ENCODE measurements at places on chromosomes 6 and 20.

GRCh38 chr6:38131527-38131965, 312.0 kb downstream of the ZFAND3 start:
- DNase-seq, result no peak

- DNase-seq, result no peak
These were observed 203.8 kb upstream of the MAP3K7 start for GRCh38 chr6:90790696-90791095.

GRCh38 chr6:114987281-114987680, 644.5 kb upstream of the HS3ST5 start:
- no peak for DNase-seq

- peak; percentile 66 for DNase-seq
These were observed 258.7 kb downstream of the LRFN2 start for GRCh38 chr6:40328386-40328985.

DNA sequence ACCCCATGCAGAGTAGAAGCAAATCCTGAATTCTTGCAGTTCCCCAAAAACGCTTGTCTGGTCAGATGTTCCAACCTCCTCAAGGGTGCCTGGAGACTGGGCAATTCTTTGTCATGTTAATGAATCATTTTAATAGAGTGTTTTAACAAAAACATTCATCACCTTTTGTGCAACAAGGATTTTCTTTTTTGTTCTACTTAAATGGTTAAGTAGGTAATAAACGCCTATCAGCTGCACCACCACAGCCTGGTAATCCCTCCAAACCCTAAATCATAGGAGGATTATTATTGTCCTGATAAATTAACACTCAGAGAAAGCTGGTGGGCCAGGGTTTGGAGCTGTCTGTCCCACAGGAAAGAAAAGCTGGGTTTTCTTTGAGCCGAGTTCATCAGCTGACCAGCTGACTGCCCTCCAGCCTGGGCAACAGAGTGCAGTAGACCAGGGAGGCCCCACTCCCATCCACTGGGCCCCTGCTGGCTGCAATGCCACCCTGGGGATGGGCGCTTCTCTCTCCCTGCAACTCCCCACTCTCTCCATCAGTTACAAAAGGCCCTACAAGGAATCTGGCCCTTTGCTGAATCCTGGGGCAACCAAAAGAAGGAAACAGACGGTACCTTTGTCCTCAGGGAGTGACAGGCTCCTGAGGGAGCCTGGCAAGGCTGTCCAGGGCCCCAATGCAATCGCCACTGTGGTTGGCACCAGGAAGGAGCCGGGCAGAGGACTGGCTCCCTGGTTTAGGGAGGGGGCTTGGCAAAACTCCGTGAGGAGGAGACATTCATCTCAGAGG, 23.1 kb upstream of the BMP7 start:
- DNase-seq, result no peak

DNA sequence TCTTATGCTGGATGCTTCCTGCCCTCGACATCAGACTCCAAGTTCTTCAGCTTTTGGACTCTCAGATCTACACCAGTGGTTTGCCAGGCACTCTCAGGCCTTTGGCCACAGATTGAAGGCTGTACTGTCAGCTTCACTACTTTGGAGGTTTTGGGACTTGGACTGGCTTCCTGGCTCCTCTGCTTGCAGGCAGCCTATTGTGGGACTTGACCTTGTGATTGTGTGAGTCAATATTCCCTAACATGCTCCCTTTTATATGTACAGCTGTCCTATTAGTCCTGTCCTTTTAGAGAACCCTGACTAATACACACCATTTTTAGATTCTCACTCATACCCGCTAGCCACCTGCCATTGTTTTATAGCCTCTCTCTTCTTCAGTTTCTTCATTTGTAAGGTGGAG, 382.1 kb upstream of the TSHZ2 start:
- DNase-seq, result no peak

DNA sequence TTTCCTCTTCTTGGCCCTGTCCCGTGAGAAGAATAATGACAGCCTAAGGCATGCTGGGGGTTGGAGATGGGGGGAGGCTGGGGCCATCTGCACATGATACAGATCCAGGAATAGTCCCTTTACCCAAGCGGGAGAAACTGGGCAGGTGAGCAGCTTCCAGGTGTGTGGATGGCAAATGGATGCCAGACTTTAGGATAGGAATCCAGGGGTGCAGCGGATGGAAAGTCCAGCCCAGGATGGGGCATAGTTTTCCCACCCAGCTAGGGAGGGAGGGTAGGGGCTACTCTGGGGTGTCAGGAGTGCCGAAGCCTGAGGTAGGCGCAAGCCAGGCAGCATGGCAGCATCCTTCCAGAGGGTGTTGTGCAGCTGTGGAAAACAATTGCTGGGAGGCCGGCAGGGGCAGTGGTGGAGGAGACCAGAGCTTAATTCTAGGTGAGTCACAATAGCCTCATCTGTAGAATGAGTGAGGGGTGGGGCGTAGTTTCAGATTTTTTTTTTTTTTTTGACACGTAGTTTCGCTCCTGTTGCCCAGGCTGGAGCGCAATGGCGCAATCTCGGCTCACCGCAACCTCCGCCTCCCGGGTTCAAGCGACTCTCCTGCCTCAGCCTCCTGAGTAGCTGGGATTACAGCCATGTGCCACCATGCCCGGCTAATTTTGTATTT, 15.4 kb upstream of the FAM110A start:
- DNase-seq, result no peak

GRCh38 chr6:169158174-169158573, 95.5 kb downstream of the THBS2 start:
- DNase-seq, result peak; percentile 60

- no peak for DNase-seq
These were observed 21.6 kb downstream of the TOMM34 start for GRCh38 chr20:44938637-44939036.

GRCh38 chr6:46584586-46584985, 68.0 kb downstream of the CYP39A1 start:
- DNase-seq, result no peak

DNA sequence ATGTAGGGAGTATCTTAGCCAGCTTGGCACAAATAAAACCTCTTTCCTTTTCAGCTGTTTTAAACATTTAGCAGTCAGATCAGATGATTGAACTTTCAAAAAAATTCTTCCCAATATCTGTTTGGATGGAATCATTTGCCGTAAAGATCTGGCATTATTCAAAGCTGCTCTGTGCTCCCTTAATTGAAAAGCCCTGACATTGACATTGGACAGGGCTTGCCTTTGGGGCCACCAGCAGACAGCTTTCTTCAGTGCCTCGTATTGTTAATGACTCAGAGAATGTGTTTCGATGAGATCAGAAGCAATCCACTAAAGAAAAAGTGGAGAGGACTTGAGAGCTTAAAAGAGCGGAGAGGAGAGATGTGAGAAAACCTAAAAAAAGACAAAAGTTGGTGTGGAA, 343.5 kb downstream of the NRN1 start:
- no peak for DNase-seq

DNA sequence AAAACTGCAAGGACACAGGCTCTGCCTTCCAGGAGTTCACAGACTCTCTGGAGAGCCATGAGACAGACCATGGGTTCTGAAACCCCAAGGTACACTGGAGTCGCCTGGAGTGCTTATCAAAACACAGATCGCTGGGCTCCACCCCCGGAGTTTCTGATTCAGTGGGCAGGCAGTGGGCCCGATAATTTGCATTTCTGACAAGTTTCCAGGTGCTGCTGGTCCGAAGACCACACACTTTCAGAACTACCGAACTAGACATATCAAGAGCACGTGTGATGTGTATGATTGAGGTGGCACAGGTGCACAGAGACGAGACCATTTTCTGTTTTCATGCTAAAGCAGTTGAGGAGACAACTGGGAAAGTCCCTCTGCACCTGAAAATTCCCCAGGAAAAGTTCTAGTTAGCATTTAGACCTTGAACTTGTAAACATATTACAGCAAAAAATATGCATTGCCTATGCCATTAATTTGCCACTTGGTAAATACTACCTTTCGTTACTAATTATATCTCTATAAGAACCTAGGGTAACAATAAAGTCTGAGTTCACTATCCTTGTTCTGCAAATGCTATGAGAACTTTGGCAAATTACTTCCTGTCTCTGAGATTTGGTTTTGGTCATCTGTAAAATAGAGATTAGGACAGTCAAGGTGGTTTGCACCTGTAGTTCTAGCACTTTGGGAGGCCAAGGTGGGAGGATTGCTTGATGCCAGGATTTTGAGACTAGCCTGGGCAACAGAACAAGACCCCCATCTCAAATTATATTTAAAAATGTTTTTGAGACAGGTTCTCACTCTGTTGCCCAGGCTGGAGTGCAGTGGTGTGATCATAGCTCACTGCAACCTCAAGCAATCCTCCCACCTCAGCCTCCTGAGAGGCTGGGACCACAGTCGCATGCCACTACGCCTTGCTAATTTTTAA, 14.3 kb upstream of the PIM1 start:
- no peak for DNase-seq

DNA sequence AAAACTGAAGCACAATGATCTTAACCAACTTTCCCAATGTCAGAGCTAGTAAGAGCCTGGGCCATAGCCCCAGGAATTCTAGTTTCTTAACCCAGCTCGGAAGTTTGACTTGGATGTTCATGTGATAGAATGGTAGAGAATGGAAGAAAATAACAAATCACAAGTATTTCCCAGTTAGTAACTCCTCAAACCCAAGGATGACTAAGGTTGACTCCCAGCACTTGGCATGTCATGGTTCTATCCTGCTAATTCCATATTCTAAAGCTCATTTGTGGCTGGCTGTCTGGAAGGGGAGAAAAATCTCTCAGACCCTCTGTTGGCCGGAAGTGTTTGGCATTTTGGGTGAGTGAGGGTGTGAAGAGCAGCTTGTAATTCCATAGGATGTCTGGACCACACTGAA, 248.7 kb downstream of the RFPL4B start:
- no peak for DNase-seq

- no peak for DNase-seq
These were observed 691.8 kb downstream of the QKI start for GRCh38 chr6:164106345-164106769.

DNA sequence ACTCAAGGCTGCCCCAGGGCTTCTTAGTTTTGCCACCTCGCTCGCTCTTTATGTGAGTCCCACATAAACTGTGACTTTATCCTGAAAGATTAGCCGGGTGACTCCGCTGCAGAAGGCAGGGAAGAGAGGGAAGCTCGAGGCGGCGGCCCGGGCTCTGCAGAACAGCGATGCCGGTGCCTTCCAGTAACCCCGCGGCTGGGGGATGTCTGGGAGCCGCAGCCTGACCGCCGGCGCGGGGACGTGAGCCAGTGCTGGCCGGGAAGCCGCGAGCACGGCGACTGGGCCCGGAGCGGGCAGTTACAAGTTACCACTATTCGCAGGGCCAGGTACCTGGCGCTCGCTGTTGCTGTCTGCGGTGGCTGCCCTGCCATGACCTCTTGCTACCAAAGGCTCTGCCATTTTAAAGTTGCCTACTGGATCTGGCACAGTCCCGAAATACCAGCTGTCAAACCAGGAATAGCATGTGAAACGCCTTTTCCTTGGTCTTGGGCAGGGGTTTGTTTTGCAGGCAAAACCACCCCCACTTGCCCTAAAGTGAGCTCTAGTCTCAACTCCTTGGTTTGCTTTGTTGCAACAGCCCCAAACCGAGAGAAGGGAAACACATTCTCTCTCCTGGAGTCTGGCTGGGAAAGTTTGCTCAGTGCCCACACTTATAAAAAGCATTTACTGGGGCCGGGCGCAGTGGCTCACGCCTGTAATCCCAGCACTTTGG, 124.0 kb upstream of the SLC2A12 start:
- DNase-seq, result no peak

DNA sequence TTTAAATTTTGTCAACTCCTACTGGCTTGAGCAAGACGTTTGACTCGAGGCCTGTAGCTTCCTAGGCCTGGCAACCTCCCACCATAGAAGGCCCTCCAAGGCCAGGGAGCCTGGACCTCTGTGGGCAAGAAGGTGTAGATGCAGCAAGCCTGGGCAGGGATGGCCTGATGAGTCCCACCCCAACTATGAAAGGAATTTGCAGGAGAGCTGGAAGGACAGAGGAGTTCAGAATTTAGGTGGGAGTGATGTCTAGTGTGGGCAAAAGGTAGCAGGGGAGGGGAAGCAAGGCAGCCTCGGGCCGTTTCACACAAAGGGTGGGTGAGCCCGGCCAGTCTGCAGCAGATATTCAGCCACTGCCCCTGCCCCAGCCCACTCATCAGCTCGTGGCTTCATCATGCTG, 245.2 kb downstream of the CDH26 start:
- DNase-seq, result no peak

- DNase-seq, result no peak
These were observed 217.5 kb upstream of the SUPT3H start for GRCh38 chr6:45595010-45595851.

- no peak for DNase-seq
These were observed 19.0 kb upstream of the VSX1 start for GRCh38 chr20:25100914-25101313.

GRCh38 chr6:47146431-47147174, 104.5 kb upstream of the ADGRF1 start:
- DNase-seq, result no peak
